ENCODE measurements at places on chromosomes 4 and X. TPM values are rescaled to one million over a fixed set of nuclear protein-coding genes. Genes with fewer than 3 reads are reported as not detected.

DNA sequence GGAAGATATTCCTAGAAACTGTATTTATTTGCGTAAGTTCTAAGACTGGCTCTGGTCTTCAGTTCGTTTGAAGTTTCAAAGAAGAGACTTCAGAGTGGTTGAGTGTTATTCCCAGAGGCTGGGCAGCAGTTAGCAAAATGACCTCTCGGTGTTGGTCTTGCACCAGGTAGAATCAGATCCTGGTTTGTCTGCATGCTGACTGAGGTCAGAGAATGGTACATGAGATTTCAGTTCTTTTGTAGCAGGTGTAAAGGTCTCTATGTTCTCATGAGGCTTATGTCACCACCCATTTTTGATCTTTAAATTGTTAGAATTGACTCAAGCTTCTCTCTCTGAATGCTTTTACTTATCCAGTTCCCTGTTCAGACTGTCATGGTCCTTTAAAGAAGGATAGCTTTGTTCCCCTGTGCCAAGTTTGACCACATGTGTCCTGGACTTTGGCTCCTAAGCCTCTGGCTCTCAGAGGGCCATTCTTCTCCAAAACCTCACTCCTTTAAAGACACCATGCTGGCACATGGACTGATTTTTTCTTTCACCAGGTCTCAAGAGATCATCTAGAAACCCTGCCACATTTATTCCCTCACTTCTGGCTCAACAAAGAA, 355.8 kb upstream of the BOD1L1 start:
- no peak for DNase-seq

GRCh38 chr4:188299161-188299560, 159.9 kb downstream of the TRIML1 start:
- DNase-seq: no peak

- no peak for DNase-seq
These were observed 208.0 kb downstream of the PRDM5 start for GRCh38 chr4:120714417-120715010.

- DNase-seq: peak; percentile 48
These were observed 151.8 kb downstream of the SLC7A11 start for GRCh38 chr4:138090150-138090917.

DNA sequence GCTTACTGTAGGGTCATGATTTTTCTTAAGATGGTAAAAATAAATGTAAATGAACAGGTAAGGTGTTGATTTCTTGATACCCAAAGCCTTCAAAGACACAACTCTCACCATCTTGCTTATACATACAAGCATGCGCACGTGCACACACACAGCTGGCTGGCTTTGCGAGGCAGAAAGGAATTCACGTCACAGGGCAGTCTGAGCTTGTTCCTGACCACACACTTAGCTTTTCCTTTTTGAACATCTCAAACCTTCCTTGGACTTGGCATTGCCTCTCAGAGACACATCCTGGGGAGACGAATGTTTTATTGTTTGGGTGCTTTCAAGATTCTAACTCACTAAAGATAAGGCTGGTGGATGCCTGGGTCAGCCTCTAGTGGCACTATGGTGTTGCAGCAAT, 175.0 kb downstream of the NHS start:
- no peak for DNase-seq

DNA sequence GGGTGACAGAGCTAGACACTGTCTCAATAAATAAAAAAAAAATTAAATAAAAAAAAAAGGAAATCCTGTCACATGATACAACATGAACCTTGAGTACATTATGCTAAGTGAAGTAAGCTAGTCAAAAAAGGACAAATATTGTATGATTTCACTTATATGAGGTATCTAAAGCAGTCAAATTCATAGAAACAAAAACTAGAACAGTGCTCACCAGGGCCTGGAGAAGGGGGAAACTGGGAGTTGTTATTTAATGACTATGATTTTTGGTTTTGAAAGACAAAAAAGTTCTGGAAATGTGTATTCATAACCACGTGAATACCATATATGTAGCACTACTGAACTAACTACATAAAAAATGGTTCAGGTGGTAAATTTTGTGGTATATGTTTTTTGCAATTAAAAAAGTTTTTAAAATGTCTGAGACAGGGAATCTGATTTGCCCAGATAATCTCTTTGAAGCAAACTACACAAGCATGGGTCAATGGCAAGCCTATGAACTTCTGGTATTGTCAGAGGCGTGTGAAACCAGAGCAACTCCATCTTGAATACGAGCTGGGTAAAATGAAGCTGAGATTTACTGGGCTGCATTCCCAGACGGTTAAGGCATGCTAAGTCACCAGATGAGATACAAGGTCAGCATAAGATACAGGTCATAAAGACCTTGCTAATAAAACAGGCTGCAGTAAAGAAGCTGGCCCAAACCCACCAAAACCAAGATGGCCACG, 42.3 kb downstream of the ANAPC10 start:
- DNase-seq: no peak

DNA sequence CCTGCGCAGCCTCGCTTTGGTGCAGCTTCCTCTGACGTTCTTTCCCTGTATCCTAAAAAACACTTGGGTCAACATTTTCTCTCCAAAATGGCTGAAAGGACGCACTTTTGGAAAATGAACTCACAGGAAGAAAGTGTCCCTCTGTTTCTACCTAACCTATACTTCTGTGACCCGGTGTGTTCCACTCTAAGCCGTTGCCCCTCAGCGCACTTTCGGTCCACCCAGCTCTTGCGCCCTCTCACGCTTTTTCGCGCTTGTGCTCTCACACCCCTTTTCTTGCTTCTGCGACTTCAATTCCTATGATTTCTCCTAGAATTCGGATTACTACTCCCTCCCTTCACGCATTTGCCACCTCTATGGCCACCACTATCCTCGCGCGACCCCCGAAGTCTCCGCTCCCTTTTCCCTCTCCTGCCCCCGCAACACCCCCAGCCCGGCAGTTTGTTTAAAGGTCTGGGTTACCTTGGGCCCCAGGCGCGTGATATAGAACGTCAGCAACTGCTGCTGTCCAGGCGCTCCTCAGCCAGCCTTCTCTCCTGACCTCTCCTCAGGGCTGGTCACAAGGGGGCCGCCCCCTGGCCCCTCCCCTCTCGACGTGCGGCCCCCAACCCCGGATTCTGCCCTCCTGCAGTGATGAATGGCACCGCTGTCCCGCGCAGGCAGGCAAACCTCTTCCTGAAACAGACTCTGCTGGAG, at the start of gene USP51:
TSS of gene USP51 (minus strand) at position 535 of the 696 bp plus-strand sequence. CDS start 909 bp downstream, outside the sequence.
- DNase-seq: peak; percentile 7

DNA sequence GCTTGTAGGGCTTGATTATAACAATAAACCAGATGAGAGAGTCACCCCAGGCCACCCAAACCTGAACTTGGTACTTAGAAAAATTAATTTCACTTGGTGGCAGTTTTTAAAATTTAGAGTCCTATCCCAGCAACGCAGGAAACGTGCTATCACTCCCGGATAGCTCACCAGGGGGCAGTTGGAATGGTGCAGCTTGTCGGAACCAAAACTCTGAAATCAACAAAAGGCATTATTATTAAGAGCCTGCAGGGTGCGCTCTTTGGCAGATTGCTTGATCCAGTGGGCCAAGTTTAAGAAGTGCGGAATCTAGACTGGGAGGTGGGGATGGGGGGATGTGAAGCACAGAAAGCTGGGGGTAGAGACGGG, 2.4 kb downstream of the FRAS1 start:
- peak; percentile 21 for DNase-seq

DNA sequence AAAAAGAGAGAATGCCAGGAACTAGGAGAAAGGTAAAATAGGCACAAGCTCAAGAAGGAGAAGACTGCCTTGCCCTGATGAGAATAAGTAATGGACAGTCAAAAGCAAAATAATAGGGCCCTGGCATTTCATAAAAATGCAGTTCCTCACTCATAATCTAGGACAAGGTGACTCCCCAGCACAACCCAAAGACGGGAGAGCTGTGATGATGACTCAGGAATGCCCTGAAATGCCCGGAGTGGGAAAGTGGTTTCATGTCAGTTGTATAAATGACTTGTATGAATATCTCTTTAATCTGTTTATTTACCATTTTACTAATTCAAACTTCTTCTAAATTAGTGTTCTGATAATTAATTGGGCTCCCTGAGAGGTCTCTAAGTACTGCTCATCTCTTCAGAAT, 28.8 kb upstream of the SETD7 start:
- DNase-seq: no peak

The CLDN24 gene
- not detected for total RNA-seq

The IL21 gene
- total RNA-seq: 40.1 TPM

The FRMD7 gene
- total RNA-seq: not detected

The PCDH18 gene
- total RNA-seq: not detected

The SAP30 gene
- 19.0 TPM for total RNA-seq

The FREM3 gene
- not detected for total RNA-seq

The KIF4A gene
- total RNA-seq: 28.0 TPM

The NAA11 gene
- not detected for total RNA-seq

The AMOT gene
- total RNA-seq: 1.3 TPM
